Fibroblast of gingiva (primary cell): ENCODE measurements at places on chromosomes 3 and 15.

- peak; percentile 53 for DNase-seq
Measured at GRCh38 chr15:71302861-71303410, 187.7 kb downstream of the THSD4 start.

DNA sequence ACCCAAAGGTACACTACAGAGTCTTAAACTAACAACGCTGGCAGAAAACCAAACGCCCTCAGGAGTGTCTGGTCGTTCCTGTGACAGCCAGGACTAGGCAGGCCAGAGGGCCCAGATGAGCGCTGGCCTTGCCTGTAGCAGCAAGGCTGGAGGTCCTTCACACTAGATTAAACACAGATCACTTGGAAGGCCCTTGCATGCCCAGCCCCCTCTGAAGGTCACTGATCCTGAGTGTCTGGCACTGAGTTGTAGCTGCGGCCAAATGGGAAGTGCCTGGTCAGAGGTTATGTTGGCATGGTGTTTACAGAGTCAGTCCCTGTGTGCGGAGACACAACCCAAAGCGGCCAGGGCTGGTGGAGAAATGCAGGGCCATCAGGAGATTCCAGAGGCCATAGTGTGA is 58.9 kb downstream of the ZNF621 start:
- DNase-seq, result no peak

GRCh38 chr3:180679178-180680096 is at the start of gene CCDC39:
CCDC39 (minus strand) TSS chr3:180679489; CDS start chr3:180679380, 109 bp downstream.
- peak; percentile 30 for DNase-seq

- no peak for DNase-seq
Measured at GRCh38 chr15:93223803-93224202, 134.8 kb upstream of the RGMA start.

- DNase-seq, result peak; percentile 70
Measured at GRCh38 chr15:75531041-75531450, 48.1 kb downstream of the PTPN9 start.

- peak; percentile 64 for DNase-seq
Measured at GRCh38 chr15:78841376-78841706, 30.1 kb upstream of the ADAMTS7 start.

DNA sequence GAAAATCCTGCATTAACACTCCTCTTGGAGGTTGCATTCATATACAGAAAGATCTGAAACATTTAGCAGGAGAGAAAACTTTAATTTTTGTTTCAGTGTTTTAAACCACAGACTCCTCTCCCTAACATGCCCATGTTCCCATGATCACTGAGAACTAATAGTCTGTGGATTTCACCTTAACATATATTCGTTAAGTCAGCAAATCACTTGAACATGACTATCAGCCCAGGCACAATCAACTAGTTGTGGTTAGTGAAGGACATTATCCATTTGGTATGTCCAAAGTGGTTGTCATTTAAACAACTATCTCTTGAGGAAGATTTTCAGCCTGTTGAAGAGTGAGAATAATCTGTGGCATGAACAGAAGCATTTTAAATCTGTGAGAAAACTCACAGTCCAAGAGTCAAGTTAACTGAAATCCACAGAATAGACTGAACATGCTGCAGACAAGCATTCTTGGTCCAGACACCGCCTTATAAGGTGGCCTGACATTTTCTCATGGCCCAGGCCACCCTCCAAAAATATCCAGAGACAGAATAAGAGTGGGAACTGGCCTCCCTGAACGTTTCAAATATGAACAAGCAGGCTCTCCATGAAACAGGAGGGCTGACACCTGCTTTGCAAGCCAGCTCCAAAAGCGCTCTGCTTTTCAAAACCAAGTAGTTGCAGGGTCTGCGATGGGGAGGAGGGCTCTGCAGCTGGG is 39.9 kb upstream of the ADCY5 start:
- DNase-seq, result no peak

DNA sequence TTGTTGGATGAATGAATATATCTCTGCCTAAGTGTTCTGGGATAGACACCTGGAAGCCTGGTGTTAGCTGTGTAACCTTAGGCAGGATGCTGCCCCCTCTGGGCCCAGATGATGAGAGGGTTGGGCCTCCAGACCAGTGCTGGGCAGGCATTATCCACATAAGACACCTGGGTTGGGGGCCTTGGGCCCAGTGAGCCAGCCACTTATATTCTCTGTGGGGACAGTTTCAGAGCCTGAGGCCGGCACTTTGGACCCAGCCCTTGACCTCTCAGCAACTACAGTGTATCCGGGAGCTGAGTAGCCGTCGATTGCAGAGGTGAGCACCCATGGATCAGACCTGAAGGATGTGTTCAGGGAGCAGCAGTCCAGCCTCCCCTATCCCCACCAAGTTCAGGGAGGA is 2.2 kb downstream of the HEMK1 start:
- no peak for DNase-seq

DNA sequence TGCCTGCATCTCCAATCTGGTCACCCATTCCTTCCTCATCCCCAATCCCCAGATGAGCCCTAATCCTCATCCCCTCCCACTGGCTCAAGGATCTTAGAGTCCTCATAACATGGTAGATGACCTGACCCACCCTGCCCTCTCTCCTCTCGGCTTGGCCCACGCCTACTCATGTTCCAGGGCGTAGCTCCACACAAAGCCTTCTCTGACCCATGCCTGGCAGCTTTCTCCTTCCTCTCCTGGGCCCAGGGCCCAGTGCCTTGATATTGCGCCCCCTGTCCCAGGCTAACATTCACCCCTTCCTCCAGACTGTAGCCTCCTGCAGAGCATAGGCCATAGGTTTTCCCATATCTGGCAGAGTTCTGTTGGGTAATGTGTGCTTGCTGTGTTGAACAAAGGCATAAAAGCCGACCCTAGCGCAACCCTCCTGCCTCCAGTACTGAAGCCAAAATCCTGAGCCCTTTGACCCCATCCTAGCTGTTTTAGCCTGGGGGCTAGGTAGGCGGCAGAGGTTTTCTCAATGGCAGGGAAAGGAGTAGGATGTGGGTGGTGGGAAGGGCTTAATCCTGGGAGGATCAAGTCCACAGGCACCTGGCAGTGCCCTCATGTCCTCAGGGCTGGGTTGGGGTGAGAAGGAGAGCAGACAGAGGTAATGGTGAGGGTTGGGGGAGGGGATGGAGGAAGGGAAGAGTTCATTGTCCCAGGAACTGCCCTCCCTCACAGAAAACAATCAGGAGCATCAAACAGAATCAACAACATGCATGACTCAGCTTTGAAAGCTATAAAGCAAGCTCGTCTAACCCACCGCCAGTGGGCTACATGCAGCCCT is 35.5 kb downstream of the MESD start:
- no peak for DNase-seq

GRCh38 chr3:9703736-9704346 is at the start of gene CPNE9:
CPNE9 (plus strand) TSS chr3:9703833; CDS start chr3:9703997, 164 bp downstream.
- DNase-seq, result no peak

DNA sequence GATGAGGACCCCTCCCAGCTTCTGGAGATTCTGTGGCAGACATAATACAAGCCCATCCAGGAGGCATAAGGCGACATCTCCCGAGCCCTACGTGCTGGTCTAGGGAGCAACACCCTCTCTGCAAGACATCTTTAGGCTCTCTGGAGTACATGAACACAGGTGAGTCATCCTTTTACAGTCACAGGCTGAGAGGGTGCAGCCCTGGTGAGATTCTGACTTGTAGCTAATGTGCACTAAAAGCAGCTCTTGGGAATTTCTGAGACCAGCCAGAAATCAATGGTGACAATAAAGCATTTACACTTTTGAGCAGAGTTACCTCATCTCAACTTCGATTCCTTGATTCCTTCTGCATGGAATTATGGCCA is 131.1 kb downstream of the XXYLT1 start:
- DNase-seq, result no peak

DNA sequence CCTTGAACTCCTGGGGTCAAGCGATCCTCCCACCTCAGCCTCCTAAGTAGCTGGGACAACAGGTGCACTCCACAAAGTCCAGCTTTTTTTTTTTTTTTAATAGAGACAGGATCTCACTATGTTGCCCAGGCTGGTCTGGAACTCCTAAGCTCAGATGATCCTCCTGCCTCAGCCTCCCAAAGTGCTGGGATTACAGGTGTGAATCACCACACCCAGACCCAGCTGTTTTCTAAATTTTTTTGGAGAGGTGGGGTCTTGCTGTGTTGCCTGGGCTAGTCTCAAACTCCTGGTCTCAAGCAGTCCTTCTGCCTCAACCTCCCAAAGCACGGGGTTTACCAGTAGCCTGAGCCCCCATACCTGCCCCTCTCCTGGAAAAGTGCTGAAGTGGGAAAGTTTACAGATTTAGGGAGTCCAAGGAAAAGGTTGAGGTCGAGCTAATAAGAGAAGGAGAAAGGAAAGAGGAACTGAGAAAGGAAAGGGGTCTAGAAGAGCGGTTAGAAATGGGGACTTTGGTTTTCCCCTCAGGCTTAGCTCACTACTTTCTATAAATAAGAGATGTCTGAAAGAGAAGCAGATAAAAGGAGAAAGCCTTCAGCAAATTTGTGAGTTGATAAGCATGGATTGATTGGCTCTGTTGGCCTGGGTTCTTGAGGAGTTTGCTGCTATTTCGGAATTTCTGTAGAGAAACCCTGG is 23.6 kb downstream of the UBE2E1 start:
- no peak for DNase-seq

DNA sequence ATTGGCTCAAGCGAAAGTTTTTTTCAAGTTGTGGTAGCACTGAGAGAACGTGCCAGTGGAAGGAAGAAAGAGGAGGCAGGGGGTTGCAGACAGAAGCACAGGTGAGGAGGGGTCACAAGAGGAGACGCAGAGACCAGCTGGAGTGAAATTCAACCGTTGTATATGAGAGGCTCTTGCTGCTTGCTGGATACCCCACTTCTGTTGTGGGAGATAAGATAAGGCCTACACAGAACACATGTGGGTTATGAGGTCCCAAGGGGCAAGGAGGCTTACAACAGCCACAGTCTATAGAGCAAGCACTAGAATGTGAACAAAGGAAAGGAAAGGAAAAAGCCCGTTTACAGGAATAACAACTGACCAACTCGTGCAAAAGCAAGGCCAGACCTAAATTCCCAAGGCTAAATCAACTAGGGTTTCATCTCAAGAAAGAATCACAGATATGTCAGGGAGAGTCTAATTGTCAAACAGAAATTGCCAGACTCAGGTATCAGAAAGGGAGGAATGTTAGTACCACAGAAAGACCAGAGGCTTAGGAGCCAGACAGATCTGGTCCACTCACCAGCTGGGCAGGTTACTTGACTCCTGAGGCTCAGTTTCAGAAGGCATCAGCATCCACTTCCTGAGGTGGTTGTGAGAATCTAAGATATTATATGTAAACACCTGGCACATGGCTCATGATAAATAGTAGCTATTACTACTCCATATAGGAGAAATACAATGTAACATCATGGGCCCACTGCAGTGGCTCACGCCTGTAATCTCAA is 60.9 kb downstream of the MSL2 start:
- DNase-seq, result no peak

- no peak for DNase-seq
Measured at GRCh38 chr3:176469694-176470205, 727.5 kb downstream of the TBL1XR1 start.

GRCh38 chr15:88612186-88612796 is 8.8 kb upstream of the AEN start:
- DNase-seq, result no peak

GRCh38 chr3:84977021-84977420 is 18.2 kb downstream of the CADM2 start:
- DNase-seq, result no peak

- no peak for DNase-seq
Measured at GRCh38 chr3:120646771-120647432, 35.1 kb downstream of the HGD start.
